Activated T-helper 17 cell treated with anti-CD3 and anti-CD28 coated beads, Interleukin-2, amount 50 U/mL, for 72 hours (primary cell): ENCODE measurements at places on chromosomes 12 and 14. TPM values are rescaled to one million over a fixed set of nuclear protein-coding genes. Genes with fewer than 3 reads are reported as not detected.

The IGF1 gene
- not detected for total RNA-seq

DNA sequence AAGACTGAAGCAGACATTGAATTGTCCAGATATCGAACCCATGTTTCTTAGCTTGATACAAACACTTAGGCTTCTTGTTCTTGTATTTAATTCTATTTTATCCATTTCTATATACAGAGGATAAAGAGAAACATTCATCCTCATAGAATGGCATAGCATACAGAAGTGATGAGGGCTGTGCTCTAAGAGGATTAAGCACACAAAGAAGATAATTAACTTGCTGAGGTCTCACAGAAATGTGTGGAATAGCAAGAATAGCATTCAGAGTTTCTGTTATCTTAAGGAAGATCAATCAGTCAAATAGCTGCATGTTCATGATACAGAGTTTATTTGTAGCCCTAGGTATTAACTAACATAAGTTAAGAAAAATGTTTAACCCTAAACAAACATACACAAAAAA lies 27.3 kb upstream of the STRAP start:
- no peak for ATAC-seq

DNA sequence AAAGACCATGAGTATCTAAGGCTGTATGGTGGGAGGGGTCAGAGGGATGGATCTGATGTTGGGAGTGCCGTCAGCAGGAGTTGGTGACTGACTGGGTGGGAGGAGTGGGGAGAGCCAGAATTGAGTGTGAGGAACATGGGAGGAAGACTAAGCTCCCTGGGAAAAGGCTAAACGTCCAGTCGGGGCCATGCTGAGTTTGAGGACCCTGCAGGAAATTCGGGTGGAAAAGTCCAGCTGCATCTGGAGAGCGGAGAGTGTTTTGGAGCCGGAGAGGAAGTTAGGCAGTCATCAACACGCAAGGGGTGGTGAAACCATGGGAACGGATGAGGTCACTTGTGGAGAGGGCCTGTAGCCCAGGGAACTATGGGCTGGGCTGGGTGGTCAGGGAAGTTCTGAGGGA lies 60.9 kb downstream of the ELK3 start:
- no peak for ATAC-seq

The ITPK1 gene
- total RNA-seq, result 48.9 TPM

DNA sequence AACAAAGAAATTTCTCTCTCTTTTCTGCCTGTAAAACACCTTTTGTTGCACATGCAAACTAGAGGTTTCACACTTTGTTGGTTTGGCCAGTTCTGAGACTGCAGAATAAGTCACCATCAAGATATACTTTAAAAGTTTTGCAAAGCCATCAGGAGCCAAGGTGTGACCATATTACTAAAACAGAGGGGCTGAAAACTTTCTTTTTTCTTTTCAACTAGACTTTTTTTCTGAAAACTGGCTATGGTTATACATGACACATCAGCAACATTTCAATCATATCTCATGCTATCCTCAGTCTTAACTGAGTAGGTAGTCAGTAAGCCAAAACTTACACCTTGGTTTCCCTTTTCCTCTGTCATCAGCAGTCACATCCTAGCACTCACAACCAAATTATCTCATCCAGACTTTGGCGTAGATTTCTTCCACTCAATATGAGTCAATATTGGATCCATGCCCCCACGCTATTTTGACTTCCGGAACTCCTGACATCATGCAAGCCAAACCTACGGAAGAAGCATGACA lies 4.1 kb upstream of the IFNG start:
- peak; percentile 92 for ATAC-seq

GRCh38 chr14:69077841-69078240 lies 75.1 kb downstream of the DCAF5 start:
- ATAC-seq, result no peak

GRCh38 chr14:104049576-104050240 lies 35.8 kb upstream of the ASPG start:
- ATAC-seq, result no peak

- no peak for ATAC-seq
These were observed 101.1 kb downstream of the C12orf75 start for GRCh38 chr12:105431537-105432100.

The IFNG-AS1 gene
- not detected for total RNA-seq
